ENCODE measurements at places on chromosomes 5 and 9. TPM values are rescaled to one million over a fixed set of nuclear protein-coding genes. Genes with fewer than 3 reads are reported as not detected.
A peak's percentile ranks its signal among the peaks of the same experiment; 100 is the strongest.

- no peaks in the 10 kb centered on the region for H3K27me3 ChIP-seq
- H3K36me3 ChIP-seq: no peaks in the 10 kb centered on the region
- no peaks in the 10 kb centered on the region for H3K4me1 ChIP-seq
- no peak for DNase-seq
- no peak overlapping the region for H3K27ac ChIP-seq
- no peak overlapping the region for H3K4me3 ChIP-seq
Observed at GRCh38 chr9:75734802-75735201, 155.7 kb upstream of the PCSK5 start.

The CCL27 gene
- total RNA-seq: not detected

The SMIM32 gene
- not detected for total RNA-seq

- DNase-seq: peak; percentile 42
- H3K4me1 ChIP-seq: peaks cover 28% of the 10 kb centered on the region
- 0 out of 2 replicates have a peak, but pooled peaks cover 6% of the 10 kb centered on the region for H3K27me3 ChIP-seq
- peak overlapping the region; percentile 50 for H3K4me3 ChIP-seq
- H3K36me3 ChIP-seq: no peaks in the 10 kb centered on the region
- peak overlapping the region; percentile 72 for H3K27ac ChIP-seq
Observed at GRCh38 chr9:14314424-14314928, 535 bp upstream of the NFIB start.

GRCh38 chr5:133483406-133484090 is 128.8 kb downstream of the FSTL4 start:
- H3K4me3 ChIP-seq: no peak overlapping the region
- no peak for DNase-seq

DNA sequence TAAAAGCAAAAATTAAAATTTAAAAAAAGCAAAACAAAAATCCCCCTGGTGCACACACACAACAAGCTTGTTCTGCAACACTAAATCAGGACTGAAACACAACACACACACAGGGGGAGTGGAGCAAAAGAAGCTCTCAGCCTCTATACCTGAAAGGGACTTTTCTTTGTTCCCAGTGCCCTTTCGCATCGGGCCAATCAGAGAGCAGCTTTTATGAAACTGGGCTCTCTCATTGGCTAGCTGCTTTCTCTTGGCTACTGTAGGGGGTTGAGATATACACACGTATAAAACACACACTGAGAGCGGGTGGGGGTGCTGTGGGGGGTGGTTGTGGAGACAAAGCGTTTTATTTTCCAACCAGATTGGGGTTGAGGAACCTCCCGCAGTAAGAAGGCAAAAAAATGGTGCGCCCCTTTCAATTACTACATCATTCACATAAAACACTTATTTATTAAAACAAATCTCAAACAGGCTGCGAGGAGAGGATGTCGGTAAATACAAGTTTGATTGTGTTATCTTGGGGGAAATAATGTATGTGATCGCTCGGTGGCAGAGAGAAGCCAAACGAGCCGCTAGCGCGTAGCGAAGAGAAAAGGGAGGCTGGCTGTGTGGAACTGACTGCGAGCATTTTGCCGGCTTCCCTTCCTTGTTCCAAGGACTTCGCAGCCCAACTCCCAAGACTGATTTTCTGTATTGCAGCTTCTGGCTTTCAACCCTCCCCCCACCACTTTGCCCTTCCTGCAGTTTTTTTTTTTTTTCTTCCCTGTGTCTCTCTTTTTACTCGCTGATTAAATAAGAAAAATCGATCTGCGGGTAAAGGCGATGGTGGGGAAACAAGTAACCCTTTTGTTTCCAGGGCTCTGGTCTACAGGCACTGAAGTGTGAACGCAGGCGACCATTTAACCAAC is 2.5 kb upstream of the ZNF608 start:
- peak; percentile 59 for DNase-seq
- peaks cover 29% of the 10 kb centered on the region for H3K27me3 ChIP-seq
- no peaks in the 10 kb centered on the region for H3K4me1 ChIP-seq
- no peak overlapping the region for H3K27ac ChIP-seq

- no peaks in the 10 kb centered on the region for H3K36me3 ChIP-seq
- DNase-seq: no peak
- no peak overlapping the region for H3K27ac ChIP-seq
- no peak overlapping the region for H3K4me3 ChIP-seq
- no peaks in the 10 kb centered on the region for H3K27me3 ChIP-seq
Observed at GRCh38 chr9:27771803-27772545, 198.7 kb upstream of the C9orf72 start.

DNA sequence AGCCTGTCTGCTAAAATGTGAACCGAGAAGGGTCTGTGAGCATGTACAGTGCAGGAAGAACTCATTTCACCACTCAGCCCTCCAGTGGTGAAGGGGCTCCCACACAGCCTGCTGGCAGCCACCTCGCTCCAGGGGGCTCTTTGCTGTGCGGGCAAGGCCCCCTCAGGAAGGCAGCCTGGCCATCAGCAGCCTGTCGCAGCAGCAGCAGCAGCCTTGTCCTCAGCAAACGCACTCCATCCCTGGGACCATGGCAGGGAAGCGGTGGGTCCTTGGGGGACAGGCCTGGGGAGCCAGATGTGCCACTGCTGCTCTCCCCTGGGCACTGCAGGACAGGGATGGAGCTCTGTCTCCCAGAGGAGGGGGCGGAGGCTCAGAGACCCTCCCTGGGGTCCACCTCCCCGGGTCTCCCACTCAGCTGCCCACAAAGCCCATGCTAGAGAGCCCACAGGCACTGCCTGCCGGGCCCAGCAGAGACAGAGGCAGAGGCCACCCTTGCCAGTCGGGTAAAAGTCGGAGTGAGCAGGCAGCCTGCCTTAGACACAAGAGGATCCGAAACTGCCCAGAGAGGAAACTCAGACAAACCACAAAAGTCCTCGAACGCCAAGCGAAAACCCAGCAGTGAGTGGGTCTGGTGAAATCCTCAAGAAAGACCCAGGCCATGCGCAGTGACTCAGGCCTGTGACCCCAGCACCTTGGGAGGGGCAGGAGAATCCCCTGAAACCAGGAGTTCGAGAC is 8.0 kb downstream of the BRD3 start:
- no peaks in the 10 kb centered on the region for H3K27me3 ChIP-seq
- H3K4me3 ChIP-seq: no peak overlapping the region
- H3K4me1 ChIP-seq: peaks cover 61% of the 10 kb centered on the region
- H3K27ac ChIP-seq: no peak overlapping the region

- no peak for DNase-seq
- no peaks in the 10 kb centered on the region for H3K27me3 ChIP-seq
- H3K4me1 ChIP-seq: no peaks in the 10 kb centered on the region
- H3K36me3 ChIP-seq: no peaks in the 10 kb centered on the region
Observed at GRCh38 chr9:108258640-108259039, 597.1 kb downstream of the ACTL7B start.

The PFDN1 gene
- 50.3 TPM for total RNA-seq

GRCh38 chr9:136723362-136723976 is 11.1 kb downstream of the DIPK1B start:
- no peak overlapping the region for H3K27ac ChIP-seq
- H3K4me1 ChIP-seq: peaks cover 15% of the 10 kb centered on the region
- no peak for DNase-seq
- H3K36me3 ChIP-seq: peaks cover 66% of the 10 kb centered on the region
- H3K27me3 ChIP-seq: no peaks in the 10 kb centered on the region
- no peak overlapping the region for H3K4me3 ChIP-seq

Measured in K562 (cell line).